ENCODE measurements at places on chromosomes 6 and 20.
A peak's percentile ranks its signal among the peaks of the same experiment; 100 is the strongest.

DNA sequence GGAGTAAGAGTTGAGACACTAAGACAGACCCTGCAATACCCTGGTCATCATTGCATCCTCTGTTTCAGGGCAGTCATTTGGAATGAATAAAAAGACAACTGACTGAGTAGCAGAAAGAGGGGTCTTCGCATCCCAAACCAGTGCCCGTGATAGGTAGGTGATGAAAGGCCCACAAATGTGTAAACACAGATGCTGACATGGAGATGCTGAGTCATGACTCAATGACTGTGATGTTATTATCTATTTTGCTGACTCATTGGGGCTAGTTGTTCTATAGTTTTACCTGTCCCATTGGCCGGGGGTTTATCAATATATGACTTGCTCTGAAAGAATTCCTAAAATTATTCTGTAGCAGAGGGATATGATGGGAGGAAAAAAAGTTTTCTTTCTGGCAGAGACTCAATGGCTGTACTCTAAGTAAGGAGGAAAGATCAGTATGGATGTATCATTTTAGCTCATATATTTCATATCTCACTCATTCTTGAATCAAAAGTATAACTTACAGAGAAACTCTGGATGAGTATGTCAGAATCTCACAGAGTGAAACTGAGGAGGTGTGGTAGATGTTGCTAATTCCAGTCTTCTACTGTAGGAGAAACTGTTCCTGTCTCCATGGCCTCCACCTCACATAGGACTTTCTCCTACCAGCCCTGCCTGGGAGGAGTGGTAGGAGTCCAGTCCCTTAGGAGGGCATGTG, 119.9 kb upstream of the PREP start:
- DNase-seq = no peak

- no peak for DNase-seq
Observed at GRCh38 chr6:9977411-9977810, 437.5 kb downstream of the TFAP2A start.

DNA sequence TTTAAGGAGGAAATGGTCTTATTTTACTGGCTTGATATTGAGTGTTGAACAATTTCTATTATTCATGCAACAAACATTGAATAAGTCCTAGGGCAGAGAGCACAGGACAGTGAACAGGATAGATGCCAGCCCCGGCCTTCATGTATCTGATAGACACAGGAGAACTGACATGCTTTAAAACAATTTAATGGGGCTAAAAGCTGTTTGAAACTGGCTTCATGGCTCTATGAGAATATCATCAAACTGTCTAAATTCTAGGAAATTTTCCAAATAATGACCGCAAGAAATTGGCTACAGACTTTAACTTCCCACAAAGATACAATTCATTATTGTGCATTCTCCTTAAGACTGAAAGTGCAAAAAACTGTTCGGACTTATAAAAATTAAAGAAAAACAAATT, 69.0 kb downstream of the ID4 start:
- no peak for DNase-seq

GRCh38 chr20:32497589-32498224, 87.4 kb downstream of the NOL4L start:
- no peak for DNase-seq

DNA sequence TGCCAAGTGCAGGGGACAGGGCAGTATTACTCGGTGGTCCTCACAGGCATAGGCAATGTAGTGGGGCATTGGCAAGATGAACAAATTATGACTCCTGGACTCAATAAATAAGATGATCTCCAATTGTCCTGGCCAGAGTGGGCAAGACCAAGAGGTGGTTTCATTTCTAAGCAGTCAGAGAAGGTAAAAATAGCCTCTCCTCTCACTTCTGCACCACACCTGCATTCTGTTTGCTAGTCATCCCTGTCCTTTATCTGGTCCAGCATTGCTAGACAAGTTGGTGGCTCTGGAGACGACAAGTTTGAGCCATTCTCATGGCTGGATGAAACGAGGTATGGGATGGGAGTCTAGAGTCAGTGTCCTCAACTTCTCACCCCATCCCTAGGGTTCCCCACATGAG, 83.0 kb downstream of the BANF2 start:
- no peak for DNase-seq

GRCh38 chr6:142633317-142633716, 311.7 kb downstream of the HIVEP2 start:
- DNase-seq = no peak

DNA sequence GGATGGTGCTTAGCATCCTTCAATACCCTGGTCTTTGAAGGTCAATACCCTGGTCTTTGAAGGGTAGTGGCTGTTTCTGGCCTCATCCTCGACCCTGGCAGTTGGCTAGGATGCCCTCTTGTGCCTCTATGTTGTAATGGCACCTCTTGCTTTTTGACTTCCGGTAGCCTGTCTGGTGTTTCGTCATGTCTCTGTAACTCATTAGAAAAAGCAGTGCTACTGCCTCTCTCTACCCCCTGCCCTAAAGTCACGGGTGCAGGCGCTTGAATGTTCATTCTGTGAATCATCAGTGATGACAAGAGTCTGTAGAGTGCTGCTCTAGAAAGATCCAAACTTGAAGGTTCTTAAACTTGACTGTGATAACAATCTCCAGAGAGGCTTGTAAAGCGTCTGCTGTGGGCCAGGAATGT, 28.3 kb downstream of the RSPO4 start:
- no peak for DNase-seq

- DNase-seq = no peak
Observed at GRCh38 chr6:30258204-30258603, 45.0 kb upstream of the TRIM26 start.

GRCh38 chr6:44653761-44654218, 266.3 kb downstream of the CDC5L start:
- no peak for DNase-seq

- DNase-seq = no peak
Observed at GRCh38 chr20:9015984-9016324, 52.9 kb upstream of the PLCB4 start.

GRCh38 chr6:3351105-3351676, 92.4 kb downstream of the PSMG4 start:
- no peak for DNase-seq

DNA sequence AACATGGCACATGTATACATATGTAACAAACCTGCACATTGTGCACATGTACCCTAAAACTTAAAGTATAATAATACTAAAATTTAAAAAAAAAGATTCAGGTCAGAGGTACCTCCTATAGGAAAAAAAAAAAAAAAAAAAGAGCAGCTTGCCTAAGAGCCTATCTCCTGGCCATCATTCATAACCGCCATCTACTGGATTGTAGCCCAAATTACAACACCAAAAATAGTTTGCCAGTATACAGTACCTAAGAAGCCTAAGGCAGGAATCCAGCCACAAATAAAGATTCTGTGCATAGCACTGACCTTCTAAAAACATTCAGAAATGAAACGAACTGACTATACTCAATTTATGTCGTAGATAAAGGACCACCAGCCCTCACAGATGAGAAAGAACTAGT, 438.4 kb upstream of the ADGRB3 start:
- no peak for DNase-seq

DNA sequence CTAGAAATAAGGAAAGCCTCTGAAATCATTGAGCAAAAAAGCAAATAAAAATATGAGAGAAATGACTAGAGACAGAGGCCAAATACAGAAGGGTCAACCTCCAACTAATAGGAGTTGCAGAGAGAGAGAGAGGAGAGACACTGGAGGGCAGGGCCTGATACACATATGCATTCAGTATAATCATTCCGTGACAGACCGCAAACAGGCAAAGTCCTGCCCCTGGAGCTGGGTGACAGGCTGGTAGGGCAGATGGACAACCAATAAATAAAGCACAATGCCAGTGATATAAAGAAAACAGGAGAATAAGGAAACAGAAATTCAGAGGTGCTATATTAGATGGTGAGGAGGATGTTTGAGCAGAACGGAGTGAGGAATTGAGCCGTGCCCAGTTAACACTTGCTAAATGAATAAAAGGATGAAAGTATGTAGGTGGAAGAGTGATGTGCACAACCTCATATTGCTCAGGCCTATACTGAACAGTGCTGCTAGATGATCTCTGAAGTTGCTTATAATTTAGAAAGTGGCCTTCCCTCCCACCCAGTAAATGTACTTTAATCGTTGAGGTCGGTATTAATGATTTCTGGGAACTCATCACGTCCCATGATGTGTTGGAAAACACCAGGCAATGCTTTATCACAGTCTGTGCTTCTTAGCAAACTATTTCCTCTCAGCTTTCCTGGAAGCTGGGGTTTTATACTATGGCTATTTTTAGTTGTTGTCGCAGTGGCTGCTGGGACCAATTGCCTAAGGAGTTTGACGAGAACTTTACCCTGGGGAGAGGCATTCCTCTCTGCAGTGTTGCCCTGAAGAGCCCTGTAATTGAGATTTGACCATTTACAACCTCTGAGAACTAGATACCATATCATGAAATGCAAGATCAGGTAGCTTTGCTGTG, 37.6 kb upstream of the CLIC5 start:
- no peak for DNase-seq

DNA sequence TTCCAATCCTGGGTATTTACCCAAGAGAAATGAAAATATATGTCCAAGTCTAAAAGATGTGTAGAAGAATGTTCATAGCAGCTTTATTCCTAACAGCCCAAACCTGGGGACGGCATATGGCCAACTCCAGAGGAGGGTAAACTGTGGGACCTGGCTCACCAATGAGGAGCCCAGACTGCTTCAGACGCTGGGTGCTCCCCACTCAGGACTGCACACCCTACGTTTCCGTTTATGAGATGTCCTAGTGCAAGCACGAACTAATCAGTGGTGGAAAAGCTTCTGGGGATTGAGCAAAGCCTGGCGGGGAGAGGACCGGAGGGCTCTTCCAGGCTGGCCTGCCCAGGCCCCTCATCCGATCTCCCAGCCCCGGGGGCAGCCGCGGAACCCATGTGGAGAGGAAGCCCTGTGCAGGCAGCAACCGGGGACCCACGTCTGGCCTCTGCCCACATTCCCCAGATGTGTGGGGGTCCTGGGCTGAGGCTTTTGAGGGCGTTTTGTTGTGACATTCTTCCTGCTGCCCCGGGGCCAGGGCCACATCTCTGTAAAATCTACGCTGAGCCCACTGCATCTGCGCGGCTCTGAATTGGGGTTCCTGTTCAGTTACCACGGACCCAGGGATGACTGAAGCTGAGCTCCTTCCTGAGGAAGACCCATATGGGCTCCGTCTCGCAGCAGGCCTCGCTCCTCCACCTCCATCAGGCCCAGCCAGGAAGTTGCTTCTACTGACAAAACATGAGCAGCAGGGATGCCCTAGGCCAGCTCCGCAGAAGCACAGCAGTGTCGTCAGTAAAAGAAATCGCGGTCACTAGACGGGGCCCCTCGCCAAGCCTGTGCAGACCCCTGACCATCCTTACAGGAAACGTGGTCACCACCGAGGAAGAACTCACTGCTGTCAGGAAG, 188.0 kb downstream of the DLL1 start:
- DNase-seq = no peak

GRCh38 chr20:37095108-37095598, 644 bp downstream of the RBL1 start:
- DNase-seq = peak; percentile 6

DNA sequence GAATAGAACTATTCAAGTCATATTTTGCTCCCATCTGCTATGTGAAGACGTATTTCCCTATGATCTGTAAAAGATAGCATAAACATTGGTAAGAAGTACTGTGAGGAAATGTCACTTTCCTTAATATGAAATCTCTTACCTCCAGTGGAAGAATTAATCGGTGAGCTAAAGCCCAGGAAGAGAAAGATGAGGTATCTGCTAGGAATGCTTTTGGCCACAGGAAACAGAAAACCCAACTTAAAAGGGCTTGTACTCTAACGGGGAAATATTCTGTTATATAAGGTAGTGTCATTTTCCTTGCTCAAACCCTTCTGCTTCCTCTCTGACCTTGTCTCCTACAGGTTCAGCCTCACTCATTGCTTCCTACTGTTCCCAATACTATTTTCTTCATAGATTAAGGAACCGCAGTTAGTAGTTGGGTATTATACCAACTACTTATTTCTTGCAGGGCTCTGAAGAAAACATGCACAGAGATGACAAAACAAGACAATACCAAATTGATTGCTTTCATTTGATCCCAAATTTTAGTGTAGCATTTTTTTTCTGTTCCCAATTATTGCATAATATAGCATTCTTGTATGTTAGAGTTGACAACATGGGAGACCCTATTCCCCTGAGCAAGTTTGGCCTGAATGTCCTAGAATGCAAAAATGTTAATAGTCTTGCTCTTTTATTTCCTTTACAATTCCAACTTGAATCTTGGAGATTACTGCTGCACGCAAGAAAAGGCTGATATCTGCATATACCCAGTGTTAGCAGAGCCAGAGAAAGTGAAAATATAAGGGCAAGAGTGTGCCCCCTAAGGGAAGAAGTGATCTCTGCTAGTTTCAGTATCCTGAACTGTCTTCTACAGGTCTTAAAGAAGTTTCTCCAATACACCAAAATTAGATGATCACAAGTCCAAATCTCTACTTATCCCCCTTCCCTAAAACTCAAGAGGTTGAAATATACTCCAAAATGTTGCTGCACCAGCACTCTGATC, 65.3 kb downstream of the AFG1L start:
- no peak for DNase-seq

GRCh38 chr20:4604580-4604979, 117.1 kb upstream of the PRND start:
- DNase-seq = no peak

GRCh38 chr6:33107641-33108040, 31.9 kb downstream of the HLA-DPB1 start:
- no peak for DNase-seq

DNA sequence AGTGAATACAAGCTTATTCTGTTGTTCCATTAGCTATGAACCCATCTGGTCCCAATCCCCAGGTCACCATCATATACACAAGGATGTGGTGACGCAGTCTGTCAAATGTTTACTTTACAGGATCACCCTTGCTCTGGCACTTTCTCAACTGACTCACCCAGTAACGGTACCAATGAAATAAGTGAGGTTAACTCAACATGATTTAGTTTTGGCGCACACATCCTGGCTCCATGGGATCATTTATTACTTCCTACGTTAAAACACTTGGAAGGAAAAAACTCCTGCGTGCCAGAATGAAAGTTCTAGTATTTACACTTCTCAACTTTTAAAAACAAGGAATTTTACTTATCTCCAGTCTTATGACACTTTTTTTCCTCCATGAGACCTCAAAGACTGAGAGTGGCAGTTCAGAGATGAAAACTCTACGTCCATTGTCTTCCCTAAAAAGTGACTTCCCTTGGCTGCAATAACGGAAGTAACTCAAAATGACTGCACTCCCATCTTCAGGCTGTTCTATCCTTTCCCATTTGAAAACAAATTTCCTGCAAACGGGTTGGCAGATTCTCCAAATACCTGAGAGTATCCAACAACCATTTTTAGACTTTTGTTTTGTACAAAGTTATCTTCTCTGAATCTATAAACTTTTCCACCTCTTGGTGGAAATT, 15.9 kb downstream of the AGPAT4 start:
- DNase-seq = no peak

- DNase-seq = no peak
Observed at GRCh38 chr20:18705910-18706309, 107.7 kb upstream of the SCP2D1 start.

All from activated T-helper 9 cell treated with anti-CD3 and anti-CD28 coated beads, Interleukin-2, amount 50 U/mL, for 16 hours (primary cell).